ENCODE measurements at places on chromosomes 13 and 19.

DNA sequence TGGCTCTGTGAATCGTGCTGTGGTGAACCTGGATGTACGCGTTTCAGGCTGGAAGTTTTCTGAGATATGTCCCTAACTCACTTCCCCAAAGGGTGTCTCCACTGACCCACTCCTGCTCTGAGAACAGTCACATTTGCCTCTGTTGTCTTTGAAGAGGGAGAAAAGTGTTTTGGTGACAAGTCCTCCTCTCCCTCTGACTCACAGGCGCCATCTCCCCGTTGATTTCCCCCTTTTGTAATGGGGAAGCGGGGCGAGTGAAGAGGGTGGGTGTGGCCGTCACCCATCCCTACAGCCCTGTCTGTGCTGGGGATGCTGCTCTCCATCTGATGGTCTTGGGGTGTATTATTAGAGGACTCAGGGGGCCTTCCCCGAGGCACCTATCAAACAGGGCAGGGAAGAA is 9.6 kb downstream of the APC2 start:
- DNase-seq = no peak

DNA sequence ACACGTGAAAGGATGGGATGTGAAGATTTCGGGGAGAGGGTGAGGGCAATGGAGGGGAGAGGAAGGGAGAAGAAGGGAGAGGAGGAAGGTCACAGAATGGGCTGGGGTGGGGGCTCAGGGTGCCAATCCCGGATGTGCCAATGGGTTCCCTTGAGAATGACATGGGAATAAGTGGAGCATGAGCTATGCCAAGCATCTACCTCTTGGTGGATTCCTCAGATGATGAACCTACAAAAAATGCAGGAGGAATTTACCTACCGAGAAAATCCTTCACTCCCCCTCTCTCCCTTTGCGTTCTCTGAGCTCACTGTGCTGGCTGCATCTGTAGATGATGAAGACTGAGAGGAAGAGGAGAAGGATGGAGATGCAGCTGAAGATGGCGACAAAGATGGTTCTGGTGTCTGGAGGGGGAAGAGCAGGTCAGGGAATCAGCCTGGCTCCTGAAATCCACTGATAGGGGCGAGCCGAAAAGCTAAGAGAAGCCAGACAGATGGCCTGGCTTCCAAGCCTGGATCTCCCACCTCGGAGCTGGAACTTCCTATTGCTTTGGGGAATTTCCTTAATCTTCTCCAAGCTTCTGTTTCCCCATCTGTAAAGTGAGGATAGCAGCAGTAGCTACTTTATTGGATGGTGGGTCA is 21.6 kb downstream of the VSTM1 start:
- no peak for DNase-seq

GRCh38 chr13:79937771-79938216 is 403.1 kb downstream of the SPRY2 start:
- DNase-seq = no peak

- DNase-seq = no peak
These were observed 726 bp upstream of the PEPD start for GRCh38 chr19:33522371-33522662.

DNA sequence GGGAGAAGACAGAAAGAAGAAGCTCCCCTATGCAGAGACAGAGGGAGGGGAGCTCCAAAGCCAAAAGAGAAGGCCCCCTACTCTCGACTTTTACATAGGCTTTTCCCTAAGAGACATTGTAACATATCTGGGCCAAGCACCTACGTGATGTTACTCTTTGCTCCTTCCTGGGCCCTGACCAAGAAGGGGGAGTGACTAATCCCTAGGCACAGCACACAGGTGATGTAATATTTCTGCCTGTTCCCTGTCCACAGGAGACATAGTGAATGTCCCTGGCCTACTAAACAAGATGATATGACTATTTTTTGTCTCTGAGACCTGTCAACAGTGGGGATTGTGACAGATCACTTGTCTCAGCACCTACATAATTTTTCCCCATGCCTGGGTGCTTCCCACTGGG is 15.9 kb upstream of the ZNF254 start:
- DNase-seq = no peak

DNA sequence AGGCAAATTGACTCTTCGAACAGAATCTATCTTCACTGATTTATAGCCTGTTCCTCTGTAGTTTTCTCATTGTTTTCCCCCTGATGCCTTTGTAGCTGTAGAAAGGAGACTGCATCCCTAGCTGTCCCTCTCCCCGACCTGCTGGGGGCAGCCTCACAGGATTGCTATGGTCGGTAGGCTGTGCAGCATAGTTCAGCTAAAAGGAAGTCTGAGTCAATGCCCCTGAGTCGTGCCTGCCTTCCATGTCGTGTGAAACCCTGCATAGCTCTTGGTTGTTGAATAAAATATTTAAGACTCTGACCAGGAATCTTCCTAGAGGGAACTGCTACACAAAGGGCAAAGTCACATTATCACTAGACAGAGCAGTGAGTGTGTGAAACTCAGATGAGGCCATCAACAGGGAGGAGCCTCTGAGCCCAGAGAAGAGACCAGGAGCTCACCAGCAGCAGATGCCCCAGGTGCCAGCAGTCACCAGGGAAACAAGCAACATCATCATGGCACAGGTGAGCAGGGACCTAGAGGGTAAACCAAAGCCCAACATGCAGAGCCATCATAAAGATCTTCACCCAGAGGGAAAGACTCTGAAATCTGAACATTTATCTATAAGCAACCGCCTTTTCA is 108.4 kb upstream of the NBEA start:
- no peak for DNase-seq

GRCh38 chr13:85535316-85536084 is 263.7 kb downstream of the SLITRK6 start:
- no peak for DNase-seq

GRCh38 chr19:46514589-46515289 is 19.1 kb upstream of the PNMA8B start:
- DNase-seq = no peak

DNA sequence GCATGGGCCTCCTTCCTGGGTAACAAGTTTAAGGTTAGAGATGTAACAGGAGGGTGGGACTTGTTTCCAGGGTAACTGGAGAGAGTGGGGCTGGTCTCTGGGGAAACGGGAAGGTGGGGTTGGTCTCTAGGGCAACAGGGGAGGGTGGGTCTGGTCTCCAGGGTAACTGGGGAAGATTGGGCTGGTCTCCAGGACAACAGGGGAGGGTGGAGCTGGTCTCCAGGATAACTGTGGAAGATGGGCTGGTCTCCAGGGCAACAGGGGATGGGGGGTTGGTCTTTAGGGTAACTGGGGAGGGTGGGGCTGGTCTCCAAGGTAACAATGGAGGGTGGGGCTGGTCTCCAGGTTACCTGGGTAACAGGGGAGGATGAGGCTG is 36.5 kb downstream of the SPTBN4 start:
- no peak for DNase-seq

- DNase-seq = no peak
These were observed 2.7 kb downstream of the SPACA6 start for GRCh38 chr19:51695702-51696315.

- DNase-seq = no peak
These were observed 75.2 kb downstream of the CAB39L start for GRCh38 chr13:49368688-49369087.

DNA sequence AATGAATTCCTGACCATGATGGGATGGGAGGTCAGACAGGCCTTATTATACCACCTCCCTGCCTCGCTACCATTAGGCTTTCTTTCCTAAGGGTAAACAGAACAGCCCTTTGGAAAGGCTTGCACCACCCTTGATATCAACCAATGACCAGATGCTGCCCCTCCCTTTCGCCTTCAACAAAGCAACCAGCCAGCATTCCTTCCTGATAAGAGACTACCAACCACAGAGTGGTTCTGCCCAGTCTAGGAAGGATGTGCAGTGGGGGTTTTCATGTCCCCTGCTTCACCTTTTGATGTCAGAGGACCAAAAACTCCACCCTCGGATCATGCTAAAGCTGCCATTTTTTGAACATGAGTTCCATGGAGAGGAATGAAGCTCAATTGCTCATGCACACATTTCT is 21.7 kb downstream of the TEX30 start:
- DNase-seq = no peak

DNA sequence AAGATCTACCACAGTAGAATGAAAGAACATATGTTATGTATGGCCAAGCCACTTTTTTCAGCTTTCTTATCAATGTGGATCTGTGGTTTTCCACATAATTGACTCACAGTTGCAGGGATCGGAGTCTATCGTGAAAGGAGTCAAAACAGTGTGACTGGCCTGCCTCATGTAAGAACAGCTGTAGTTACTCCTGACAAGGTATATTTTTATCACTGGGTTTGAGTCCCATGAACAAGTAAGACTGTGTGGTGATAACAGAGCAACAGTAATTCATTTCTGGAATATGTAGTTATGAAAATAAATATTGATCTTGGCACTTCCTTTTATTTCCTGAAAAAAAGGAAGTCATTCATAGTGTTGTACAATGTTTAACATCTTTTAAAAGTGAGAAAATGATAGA is 416.6 kb downstream of the KLF12 start:
- DNase-seq = no peak

GRCh38 chr19:17499648-17500446 is 11.6 kb upstream of the PGLS start:
- DNase-seq = no peak

GRCh38 chr13:30268673-30269072 is 38.7 kb downstream of the KATNAL1 start:
- no peak for DNase-seq

DNA sequence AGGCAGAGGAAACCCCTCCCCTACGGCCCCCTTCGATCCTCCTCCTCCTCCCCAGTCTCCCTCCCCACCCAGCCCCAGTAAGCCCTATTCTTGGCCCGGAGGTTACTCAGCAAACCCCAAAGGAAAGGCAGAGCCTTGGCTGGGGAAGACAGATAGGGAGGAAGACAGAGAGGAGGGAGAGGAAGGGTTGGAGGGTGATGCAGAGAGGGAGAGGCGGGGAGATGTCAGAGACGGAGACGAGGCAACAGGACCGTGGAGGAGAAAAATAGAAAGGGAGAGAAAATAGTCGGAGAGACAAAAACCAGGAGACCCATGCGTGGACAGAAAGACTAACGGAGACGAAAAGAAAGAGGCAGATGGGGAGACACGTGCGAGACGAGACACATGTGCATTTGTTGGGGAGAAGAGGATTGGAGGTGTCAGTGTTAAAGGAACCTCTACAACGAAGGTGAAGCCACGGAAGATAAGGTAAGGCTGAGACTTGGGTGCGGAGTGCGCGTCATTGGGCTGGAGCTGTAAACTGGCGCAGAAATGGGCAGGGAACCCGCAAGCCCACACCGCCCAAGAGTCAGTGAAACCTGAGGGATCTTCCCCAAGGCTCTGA is 2.9 kb downstream of the TGFB1 start:
- no peak for DNase-seq

- DNase-seq = no peak
These were observed 1.3 kb downstream of the BICRA start for GRCh38 chr19:47609906-47610894.

DNA sequence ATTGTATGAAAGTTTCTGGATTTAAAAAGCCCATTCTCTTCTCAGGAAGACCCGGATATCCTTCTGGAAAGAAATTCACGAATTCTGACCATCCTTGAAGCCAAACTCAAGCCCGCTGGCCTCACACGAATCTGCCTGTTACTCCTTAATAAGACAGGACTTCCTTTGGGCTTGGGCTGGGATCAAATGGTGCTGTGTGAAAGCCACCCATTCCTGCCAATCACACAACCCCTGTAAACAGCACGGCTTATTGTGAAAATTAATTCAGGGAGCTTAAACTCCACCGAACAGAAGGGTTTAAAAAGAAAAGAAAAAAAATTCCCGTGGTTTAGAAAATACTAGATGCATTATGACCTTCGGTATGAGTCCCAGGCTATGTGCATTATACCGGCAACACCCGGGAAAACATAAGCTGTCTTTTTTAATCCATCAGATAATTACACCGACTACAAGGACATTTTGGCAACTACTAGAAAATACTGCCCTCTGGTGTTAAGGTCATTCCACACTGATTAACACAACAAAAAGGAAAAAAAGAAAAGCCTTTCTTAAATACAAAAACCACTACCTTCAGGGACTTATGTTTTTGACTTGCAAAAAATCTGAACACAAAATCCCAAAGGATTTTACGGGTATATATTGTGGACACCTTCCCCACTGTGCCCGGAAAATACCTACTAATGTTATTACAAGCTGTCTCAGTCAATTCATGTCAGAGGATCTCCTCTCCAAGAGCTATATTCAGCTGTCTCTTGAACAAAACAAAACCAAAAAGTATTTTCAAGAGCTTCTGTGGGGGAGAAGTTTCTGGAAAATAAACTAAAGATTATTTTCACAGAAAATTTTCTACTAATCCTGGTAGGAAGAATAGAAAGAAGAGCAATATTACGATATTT is 76.0 kb upstream of the LSM14A start:
- DNase-seq = no peak

DNA sequence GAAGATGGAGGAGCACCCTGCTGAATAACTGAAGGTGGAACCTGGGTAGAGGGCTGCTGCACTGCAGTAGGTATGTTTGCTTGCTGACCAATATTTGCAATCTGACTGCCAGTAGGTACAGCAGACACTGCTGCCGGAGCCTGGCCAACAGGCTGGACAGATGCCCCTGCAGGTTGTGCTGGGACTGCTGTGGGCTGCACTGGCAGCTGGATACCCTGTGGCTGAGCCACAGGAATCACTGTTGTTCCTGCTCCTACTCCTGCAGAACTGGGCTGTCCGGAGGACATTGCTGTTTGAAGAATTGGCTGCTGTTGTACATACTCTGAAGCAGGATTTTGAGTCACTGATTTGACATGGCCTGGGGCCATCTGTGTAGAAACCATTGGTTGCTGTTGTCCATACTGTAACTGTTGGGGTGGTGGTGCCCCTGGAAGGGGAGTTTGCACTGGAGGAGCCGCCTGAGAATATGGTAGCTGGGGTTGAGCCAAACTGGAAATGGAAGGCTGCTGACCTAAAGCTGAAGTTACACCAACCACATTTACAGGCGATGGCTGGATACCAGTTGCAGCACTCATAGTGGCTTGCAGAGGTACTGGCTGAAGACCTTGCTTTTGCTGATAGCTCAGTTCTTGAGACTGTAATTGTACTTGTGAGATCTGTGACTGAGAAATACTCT is 2.2 kb downstream of the TSC22D1 start:
- DNase-seq = no peak

GRCh38 chr13:84651705-84652104 is 769.4 kb upstream of the SLITRK1 start:
- DNase-seq = no peak

GRCh38 chr13:36766295-36766694 is 52.7 kb upstream of the RFXAP start:
- no peak for DNase-seq

GRCh38 chr13:48902368-48902767 is 73.3 kb upstream of the FNDC3A start:
- DNase-seq = no peak

GRCh38 chr19:2150794-2151338 is 500 bp downstream of the AP3D1 start:
- DNase-seq = no peak

GRCh38 chr13:87259479-87260083 is 411.6 kb upstream of the SLITRK5 start:
- no peak for DNase-seq
